Stimulated activated CD4-positive, alpha-beta T cell treated with anti-CD3 and anti-CD28 coated beads, Interleukin-1b, Interleukin-23, amount 100 ng/mL, for 1 hour (primary cell): ENCODE measurements at places on chromosomes 12 and 14.

- no peak for DNase-seq
Observed at GRCh38 chr12:27488479-27488878, 35.5 kb upstream of the PPFIBP1 start.

- no peak for DNase-seq
Observed at GRCh38 chr12:113019025-113019424, 37.5 kb upstream of the DTX1 start.

- DNase-seq, result no peak
Observed at GRCh38 chr14:89457007-89457406, 40.0 kb upstream of the FOXN3 start.

DNA sequence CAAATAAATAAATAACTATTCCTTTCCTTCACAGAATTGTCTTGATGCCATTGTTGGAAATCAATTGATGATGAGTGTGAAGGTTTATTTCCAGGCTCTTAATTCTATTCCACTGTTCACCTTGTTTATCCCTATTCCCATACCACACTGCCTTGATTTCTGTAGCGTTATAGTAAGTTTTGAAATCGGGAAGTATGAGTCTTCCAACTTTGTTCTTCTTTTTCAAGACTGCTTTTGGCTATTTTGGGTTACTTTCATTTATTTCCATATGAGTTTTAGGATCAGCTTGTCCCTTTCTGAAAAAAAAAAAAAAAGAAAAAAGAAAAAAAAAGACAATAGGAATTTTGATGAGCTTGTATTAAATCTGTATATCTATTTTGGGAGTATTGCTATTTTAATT lies 9.3 kb upstream of the CDK2AP1 start:
- DNase-seq, result no peak

DNA sequence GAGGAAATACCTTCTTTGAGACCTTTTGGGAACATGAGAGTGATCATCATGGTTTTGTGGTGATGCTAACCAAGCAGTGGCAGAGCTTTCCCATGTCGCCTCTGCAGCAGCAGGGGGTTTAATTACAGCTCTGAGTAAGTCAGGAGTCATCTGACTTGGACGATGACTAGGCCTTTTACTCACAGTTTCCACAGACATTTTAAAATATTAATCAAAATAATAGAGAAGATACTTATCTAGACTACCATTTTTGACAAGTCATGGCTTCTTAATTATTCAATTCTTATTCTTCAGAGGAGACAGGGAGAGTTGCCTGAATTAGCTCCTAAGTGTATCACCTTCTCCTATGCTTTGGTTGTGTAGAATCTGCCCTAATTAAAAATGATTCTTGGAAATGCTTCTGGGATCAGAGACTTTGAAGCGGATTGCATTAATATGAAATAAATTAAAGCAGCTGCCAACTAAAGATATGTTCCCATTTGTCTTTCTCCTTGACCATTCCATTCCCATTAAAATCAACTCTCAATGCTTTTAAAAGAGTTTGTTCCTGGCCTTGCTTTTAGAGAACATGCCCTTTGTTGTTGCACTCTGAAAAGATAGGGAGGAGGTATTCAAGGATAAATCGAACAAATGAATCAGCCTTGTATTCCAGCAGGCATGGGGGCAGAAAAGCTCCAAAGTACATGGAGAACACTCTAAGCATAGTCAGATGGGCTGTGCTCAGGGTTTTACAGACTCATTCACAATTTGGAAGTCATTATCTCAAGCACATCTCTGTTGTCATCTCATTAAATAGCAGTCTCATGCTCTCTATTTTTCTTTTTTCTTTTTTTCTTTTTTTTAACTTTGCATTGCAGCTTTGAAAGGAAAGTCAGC lies 7.7 kb upstream of the IFNG-AS1 start:
- DNase-seq, result no peak

GRCh38 chr14:102826161-102826560 lies 48.9 kb downstream of the TRAF3 start:
- DNase-seq, result no peak

GRCh38 chr12:71300772-71301675 lies 138.6 kb upstream of the LGR5 start:
- no peak for DNase-seq
